ENCODE measurements at places on chromosomes 5 and 9.
A peak's percentile ranks its signal among the peaks of the same experiment; 100 is the strongest.

GRCh38 chr5:150172145-150172544 is 5.6 kb downstream of the CDX1 start:
- no peak for DNase-seq

GRCh38 chr9:121576281-121577075 is 75.0 kb upstream of the DAB2IP start:
- peak; percentile 29 for DNase-seq

GRCh38 chr9:134336924-134337323 is 10.7 kb downstream of the RXRA start:
- no peak for DNase-seq

DNA sequence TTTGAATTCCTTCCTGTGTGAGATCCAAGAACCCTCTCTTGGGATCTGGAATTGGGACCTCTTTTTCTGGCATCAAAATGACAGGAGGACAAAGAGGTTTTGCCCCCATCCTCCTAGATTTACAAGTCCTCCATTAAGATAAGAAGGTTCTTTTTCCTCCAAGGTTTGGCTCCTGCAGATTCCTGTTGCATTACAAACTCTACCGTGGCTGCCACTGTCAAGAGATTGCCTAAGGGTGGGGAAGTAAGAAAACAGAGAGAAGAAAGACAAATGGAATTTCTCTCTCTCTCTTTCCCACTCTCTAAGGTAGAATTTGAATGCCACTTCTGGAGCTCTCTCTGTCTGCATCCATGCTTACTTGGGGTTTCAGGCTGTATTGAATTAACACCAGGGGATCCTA is 12.0 kb upstream of the SVEP1 start:
- DNase-seq = peak; percentile 70

DNA sequence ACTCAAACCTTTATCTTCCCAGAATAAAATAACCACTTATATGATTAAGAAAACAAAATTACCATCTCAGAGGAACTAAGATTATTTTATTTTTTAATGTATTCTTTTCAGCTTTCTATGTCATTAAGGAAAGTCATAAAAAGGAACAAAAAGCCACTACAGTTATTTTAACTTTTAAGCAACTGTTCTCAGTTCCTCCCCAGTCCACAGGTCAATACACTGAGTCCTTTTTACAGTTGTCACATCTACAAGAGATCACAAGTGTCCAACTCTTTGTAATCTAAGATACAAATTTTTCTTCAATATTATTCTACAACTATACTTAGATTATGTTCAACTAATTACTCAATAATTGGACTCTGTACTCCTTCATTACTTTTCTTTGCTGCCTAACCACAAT is 782.8 kb upstream of the ACO1 start:
- DNase-seq = no peak

DNA sequence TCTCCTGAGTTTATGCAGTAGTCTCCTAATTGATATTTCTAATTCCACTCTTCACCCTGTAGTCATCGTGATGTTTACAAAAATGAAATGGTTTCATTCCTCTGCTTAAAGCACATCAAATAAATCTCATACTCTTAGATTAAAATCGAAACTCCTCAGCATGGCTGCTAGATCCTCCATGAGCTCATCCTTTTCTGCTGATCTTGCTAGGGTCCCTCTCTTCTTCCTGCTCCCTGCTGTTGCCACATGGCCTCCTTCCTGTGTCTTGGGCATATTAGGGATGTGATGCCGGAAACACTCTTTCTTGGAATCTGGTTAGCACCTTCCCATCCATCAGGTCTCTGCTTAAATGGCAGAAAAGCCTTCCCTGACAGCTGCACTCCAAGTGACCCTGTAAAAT is 59.5 kb upstream of the MEGF10 start:
- no peak for DNase-seq

GRCh38 chr5:5617024-5617423 is 194.5 kb downstream of the ICE1 start:
- no peak for DNase-seq

DNA sequence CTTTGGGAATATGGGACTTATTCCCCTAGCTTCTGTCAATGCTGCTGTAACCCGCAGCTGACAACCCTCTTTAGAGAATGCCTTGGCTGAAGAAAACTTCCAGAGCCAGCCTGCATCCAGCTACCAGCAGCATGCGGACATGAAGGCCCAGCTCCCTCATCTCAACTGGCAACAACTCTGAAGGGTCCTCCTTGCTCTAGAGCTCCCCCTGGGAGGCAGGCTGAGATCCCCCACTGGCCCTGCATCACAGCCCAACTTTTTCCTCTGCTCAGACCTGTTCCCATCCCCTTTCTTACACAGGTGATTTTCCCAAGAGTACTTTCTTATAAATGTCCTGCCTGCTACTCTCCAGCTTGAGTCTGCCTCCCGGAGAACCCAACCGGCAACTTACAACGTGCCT is 18.7 kb upstream of the WNT8A start:
- DNase-seq = no peak

All from M059J (cell line).